G401 (cell line): ENCODE measurements at places on chromosomes 6 and 20. TPM values are rescaled to one million over a fixed set of nuclear protein-coding genes. Genes with fewer than 3 reads are reported as not detected.

DNA sequence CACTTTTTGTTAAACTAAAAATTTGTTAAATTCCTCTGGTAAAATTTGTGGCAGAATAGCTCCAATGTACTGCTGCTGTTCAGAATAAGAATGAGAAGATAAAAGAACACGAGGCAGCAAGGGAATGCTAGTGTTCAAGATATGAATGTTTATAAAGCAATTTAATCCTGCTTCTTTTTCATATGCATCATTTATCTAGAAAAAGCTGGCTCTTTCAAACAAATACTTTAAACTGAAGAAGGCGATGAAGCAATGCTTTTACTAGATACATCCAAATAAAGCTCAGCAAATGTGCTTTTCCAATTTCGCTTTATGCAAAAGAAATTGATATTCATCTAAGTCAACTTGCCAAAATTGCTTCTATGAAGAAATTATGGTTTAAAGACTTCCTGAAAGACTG lies 66.5 kb downstream of the COL9A1 start:
- no peak for DNase-seq

DNA sequence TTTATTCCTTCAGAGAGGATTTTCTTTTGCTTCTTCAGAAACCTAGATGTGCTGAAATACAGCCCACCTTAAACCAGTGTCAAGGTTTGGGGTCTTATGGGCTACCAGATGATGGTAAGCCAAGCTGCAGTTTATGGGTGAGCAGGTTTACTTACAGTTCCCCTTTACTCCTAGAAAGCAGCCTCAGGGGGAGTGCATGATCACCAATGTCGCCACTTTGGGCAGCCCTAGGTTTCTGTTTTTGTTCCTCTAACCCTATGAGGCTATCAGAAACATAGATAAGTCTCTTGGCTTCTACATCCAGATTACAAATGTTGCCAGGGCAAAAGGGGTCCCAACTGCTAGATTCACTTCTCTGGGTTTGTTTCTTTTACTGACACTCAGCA lies 67.2 kb downstream of the TRIM27 start:
- DNase-seq: no peak

DNA sequence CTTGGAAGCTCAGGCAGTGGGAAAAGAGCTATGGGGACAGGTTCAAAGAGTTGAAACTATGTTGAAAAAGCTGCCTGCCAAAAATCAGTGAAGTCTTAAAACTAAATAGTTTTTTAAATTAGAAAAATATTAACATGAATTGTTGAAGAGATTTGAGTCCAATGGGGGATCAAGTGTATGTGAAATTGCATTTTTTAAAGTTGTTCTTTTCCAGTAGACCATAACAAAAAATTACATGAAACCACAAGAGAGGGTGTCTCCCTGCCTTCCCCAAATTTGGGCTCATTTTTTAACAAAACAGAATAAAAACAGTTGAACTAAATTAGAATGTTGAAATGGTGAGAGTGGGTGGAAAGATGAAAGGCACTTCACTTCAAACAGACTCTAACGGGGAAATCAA lies 31.5 kb upstream of the COL10A1 start:
- no peak for DNase-seq

- DNase-seq: no peak
Observed at GRCh38 chr20:50395251-50395729, 114.9 kb upstream of the PTPN1 start.

DNA sequence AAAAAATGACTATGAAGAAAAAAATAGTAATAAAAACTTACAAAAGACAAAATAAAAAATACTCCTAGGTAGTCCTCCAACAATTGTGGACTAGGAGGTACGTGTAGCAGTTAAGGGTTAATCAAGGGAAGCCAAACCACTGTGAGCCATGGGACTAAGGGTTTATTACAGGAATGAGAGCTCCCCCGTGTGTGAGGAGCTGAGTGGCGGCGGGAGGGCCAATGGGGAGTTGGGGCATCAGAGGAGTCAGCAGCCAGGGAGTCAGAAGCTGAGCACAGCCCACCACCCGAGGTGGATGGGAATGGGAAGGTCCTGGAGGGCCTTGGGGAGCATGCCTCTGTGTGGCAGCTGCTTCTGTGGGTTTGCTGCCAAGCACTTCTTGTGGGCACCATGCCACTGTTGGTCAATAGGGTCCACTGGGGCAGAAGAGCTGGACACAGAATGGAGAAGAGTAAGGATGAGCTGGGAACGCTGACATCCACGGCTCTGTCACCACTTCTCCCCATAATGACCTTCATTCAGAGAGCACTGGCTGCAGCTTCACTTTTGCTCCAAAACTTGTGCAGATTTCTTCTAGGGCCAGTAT lies 373.3 kb downstream of the CDKAL1 start:
- no peak for DNase-seq

GRCh38 chr6:1022719-1023118 lies 289.2 kb upstream of the FOXQ1 start:
- DNase-seq: no peak

DNA sequence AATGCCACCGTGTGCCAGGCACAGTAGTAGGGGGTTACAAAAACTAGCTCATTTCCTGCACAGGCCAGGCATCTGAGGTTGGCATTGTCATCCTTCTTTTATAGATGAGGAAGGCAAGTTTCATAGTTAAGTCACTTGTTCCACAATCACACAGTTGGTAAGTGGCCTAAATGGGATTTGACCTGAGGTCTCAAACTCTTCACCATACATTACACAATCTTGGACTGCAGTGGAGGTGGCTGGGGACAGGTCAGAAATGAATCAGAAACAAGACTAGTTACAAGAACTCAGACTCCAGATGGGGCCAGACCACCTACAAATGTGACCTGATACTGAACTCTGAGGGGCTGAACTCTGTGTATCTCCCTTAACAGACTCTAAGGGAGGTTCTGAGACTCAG lies 49.4 kb downstream of the TRMT6 start:
- DNase-seq: no peak

DNA sequence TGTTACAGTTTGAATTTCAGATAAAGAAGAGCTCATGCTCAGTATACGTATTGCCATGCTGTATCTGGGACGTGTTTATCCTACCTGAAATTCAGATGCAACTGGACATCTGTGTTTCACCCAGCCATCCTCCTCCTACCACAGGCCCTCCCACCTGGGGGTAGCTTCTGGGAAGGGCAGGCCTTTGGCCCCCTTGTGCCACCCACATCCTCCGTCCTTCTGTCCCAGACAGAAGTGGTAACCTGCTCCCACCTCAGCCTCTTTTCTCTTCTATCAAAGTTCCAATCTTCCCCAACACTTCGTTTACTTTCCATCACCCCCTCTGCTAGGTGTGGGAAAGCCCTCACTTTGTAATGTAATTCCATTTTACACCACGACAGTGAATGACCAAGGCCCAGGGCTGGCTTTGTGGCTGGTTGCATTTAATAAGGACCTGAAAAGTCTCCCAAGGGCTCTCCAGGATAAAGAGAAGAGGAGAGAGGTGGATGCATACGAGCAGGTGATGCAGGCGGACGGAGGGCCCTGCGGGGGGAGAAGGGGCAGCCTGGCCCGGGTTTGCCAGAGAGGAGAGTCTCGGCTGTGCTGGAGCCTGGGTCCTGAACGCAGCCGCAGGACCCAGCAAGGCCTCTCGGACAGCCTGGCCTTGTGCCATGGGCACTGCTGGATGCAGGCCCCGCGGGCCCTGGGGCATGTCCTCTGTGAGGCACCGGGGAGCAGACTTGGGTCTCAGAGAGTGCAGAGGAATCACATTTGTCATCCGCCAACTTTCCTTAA lies 98.4 kb downstream of the PSMB1 start:
- no peak for DNase-seq

GRCh38 chr6:101396548-101397173 lies 3.2 kb downstream of the GRIK2 start:
- DNase-seq: peak; percentile 67

GRCh38 chr6:135162678-135163439 lies 18.2 kb upstream of the MYB start:
- no peak for DNase-seq

DNA sequence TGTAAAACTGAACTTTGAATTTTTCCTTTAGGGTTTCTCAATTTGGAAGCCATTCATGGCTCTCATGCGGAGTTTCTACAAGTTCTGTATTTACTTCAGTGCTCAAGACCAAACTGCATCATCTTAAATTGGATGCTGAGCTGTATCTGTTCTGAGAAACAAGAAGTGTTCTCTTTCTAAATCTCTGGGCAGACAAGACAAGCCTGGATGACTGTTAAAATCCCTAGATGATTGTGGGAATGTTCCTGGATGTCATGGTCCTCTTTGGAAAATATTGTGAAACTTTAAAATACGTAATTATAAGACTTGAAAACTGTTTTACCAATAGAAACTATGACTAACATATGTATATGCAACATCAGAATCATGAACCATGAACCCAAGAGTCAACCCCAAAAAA lies 6.2 kb upstream of the GCM1 start:
- DNase-seq: no peak

DNA sequence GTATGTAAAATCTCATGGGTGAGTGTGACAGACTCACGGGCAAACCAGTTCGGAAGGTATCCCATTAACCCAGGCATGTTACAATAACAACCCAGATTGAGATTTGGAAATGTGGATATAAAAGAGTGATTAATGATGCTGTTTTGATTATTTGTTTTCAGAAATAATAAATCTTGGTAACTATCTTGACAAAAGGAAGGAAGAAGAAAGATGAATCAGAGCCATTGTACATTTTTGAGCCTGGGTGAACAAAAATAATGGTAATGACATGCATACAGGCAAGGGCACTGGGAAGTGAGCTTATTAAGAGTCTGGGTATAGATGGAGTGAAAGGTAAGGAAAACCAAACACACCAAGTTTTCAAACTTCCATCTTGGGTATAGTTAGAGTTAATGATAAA lies 862.0 kb downstream of the PHF3 start:
- no peak for DNase-seq

DNA sequence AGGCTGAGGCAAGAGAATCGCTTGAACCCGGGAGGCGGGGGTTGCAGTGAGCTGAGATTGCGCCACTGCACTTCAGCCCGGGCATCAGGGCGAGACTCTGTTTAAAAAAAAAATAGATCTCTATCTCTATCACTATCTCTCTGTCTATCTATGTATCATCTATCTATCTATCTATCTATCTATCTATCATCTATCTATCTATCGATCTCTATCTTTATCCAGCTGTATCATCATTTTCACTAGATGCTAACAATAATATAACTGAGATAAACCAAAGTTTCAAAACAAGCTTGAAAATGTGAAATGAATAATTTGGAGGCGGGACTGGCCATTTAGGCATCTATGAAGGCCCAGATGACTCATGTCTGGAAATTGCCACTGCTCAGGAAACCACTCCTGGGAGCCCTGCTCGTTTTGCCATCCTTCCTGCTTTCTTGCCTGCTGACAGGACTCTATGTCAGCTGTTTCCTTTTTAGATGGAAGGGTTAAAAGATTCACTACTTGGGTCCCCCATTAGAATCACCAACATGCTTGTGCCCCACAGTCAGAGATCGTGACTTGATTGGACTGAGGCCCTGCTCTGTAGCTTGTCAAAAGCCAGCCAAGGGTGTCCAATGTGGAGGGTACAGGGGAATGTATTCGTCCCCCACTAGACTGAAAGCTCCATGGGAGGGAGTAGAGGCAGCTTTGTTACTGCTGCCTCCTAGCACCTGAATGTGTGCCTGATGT lies 61.7 kb downstream of the UTRN start:
- no peak for DNase-seq

DNA sequence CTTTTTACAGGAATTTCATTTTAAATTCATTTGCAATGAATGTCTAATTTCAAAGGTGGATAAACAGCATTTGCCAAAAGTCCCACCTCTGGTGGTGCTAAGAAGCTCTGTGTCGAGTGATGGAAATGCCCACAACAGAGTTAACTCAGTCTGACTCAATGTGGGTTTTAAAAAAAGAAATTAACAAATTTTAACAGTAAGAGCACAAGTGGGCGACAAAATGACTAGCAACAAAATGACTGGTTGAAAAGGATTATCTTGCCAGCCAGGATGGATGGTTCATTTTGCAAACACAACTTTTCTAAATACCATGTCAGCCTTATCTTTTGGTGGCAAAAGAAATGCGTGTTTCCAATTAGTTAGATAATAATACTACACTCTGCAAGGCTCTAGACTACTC lies 14.3 kb upstream of the TAGAP start:
- no peak for DNase-seq

The SCGN gene
- not detected in 2 replicates for total RNA-seq

The PDE7B gene
- total RNA-seq: not detected in 2 replicates

The PRICKLE4 gene
- total RNA-seq: 7.7 TPM in 1 of 2 replicates, not detected in the other

The FGD2 gene
- total RNA-seq: 0.55 and 1.2 TPM in 2 replicates

The HDGFL1 gene
- total RNA-seq: not detected in 2 replicates

The SLC22A1 gene
- not detected in 2 replicates for total RNA-seq
